H9 (cell line): ENCODE measurements at places on chromosomes 3 and 15. TPM values are rescaled to one million over a fixed set of nuclear protein-coding genes. Genes with fewer than 3 reads are reported as not detected.

The FANCD2 gene
- total RNA-seq, result 67.8 and 74.9 TPM in 2 replicates

The FAM227B gene
- 5.1 and 5.5 TPM in 2 replicates for total RNA-seq

The TM4SF4 gene
- not detected in 2 replicates for total RNA-seq

The FEZF2 gene
- 0.11 TPM in 1 of 2 replicates, not detected in the other for total RNA-seq

The THPO gene
- 0.64 and 0.85 TPM in 2 replicates for total RNA-seq

The ABHD17C gene
- 21.5 and 25.1 TPM in 2 replicates for total RNA-seq

The CCR3 gene
- total RNA-seq, result not detected in 2 replicates

The ELL3 gene
- 6.4 and 7.2 TPM in 2 replicates for total RNA-seq

DNA sequence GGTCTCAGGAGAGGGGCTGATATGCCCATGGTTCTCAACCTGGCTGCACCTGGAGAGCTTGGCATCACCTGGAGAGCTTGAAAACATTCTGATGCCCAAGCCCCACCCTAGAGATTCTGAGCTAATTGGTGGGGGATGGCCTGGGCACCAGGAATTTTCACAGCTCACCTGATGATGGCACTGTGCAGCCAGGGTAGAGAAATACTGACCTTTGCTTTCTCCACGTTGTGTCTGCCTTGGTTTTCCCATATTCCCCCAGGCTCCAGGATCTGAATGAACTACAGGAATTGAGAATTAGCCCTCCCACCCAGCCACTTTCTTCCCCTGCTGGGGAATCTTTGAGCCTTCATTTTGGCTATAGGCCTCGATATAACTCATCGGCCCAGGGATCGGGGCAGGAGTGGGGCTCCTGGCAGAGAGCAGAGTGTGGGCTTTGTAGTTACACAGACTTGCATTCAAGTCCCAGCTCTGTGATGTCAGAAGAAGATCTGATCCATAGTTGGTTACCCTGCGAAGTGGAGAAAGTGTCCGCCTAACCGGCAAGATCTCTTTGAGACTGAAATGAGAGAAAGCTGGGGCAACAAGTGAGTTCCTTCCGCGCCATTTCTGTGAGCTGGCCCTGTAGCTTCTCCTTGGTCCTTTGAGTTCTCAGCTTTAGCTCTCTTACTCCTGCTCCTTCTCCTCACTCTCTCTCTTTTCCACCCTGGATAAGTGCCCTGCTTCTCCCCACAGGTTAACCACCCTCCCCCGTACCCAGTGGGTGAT is 33.1 kb upstream of the UBE2Q2 start:
- no peaks in the 10 kb centered on the region for H3K36me3 ChIP-seq
- DNase-seq, result peak; percentile 72
- no peaks in the 10 kb centered on the region for H3K4me1 ChIP-seq
- no peaks in the 10 kb centered on the region for H3K27me3 ChIP-seq

DNA sequence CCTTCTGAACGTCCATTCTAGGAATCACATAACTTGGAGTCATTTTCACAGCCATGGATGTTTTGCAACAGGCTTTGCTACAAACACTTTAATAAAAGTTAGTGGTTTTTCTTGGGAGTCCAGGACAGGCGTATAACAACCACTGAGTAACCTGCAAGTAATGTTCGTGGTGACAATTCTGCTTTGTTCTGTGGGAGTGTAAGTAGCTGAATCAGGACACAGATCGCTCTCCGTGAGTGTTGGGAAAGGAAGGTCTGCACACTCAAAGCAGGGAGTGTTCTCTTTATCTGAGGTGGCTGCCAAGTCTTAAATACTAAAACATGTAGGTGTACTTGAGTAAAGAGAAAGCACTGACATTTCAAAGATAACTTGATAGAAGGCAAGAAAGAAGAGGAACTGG is 7.9 kb upstream of the BNC1 start:
- no peaks in the 10 kb centered on the region for H3K36me3 ChIP-seq
- no peak overlapping the region for H3K27ac ChIP-seq
- H3K27me3 ChIP-seq, result no peaks in the 10 kb centered on the region

- no peak overlapping the region for H3K27ac ChIP-seq
- H3K4me3 ChIP-seq, result no peak overlapping the region
- H3K36me3 ChIP-seq, result no peaks in the 10 kb centered on the region
- no peaks in the 10 kb centered on the region; the same call in none of the 2 replicates for H3K4me1 ChIP-seq
Observed at GRCh38 chr3:159146392-159146791, 344.5 kb downstream of the MFSD1 start.

- H3K36me3 ChIP-seq, result no peaks in the 10 kb centered on the region
- H3K27me3 ChIP-seq, result no peaks in the 10 kb centered on the region
- H3K4me1 ChIP-seq, result no peaks in the 10 kb centered on the region; the same call in 1 of the 2 replicates
- H3K4me3 ChIP-seq, result no peak overlapping the region
- no peak overlapping the region for H3K27ac ChIP-seq
- no peak for DNase-seq
Observed at GRCh38 chr15:36468746-36469145, 110.7 kb upstream of the CDIN1 start.

DNA sequence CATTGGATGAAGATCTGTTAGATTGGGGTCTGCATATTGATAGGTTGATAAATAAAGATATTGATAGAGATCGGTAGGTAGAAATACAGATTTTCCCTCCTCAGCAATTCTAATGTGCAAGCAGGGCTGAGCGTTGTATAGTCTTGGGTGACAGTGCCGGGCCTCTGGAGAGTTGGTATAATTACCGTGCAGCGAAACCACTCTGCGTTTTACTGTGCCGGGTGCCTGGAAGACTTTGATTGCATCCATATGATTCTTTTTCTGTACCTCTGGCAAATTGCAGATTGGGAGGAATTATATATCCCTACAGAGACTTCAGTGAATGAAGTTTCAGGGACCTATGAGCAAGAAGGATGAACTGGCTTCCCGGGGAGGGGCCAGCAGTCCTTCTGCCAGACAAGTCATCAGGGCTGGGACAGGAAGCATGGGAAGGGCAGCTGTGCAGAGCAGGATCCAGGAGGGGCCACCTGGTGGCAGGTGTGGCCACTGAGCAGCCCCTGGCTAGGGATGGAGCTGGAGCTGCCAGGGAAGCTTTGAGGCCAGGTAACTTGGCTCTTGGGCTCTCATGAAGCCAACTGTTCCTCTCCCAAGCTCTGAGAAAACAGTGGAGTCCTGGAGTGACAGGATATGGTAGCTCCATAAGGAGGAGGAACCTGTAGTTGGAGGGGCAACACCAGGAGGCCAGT is 132.5 kb downstream of the APBA2 start:
- no peaks in the 10 kb centered on the region for H3K36me3 ChIP-seq
- no peak overlapping the region for H3K27ac ChIP-seq
- H3K4me1 ChIP-seq, result peaks cover 5% of the 10 kb centered on the region; the same call in 1 of the 2 replicates

GRCh38 chr15:62766599-62766998 is 275.9 kb upstream of the TPM1 start:
- H3K27ac ChIP-seq, result no peak overlapping the region
- peaks cover 2% of the 10 kb centered on the region; the same call in 2 of the 3 replicates for H3K36me3 ChIP-seq
- no peak overlapping the region for H3K4me3 ChIP-seq
- no peaks in the 10 kb centered on the region for H3K4me1 ChIP-seq
- no peaks in the 10 kb centered on the region for H3K27me3 ChIP-seq
- no peak for DNase-seq

DNA sequence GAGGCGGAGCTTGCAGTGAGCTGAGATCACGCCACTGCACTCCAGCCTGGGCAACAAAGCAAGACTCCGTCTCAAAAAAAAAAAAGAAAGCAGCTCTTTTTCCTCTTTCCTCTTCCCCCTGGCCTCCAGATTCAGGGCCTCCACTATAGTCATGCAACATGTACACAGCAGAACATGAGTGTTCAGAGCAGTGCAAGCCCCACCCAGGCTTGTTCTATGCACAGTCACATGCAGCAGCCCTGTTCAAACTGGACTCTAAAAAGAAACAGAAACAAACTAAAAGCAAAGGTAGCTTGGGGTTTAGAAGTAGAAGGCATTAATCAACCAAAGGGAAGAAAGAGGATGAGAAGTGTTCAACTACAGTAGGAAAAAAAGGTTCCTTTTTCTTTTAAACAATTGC is 11.8 kb downstream of the SHQ1 start:
- H3K27ac ChIP-seq, result no peak overlapping the region
- no peaks in the 10 kb centered on the region for H3K27me3 ChIP-seq
- no peak for DNase-seq
- H3K36me3 ChIP-seq, result peaks cover 24% of the 10 kb centered on the region

- no peak for DNase-seq
- H3K4me1 ChIP-seq, result peaks cover 7% of the 10 kb centered on the region; the same call in 1 of the 2 replicates
- H3K27ac ChIP-seq, result no peak overlapping the region
- H3K27me3 ChIP-seq, result no peaks in the 10 kb centered on the region
Observed at GRCh38 chr15:78448441-78449219, 10.6 kb downstream of the IREB2 start.

DNA sequence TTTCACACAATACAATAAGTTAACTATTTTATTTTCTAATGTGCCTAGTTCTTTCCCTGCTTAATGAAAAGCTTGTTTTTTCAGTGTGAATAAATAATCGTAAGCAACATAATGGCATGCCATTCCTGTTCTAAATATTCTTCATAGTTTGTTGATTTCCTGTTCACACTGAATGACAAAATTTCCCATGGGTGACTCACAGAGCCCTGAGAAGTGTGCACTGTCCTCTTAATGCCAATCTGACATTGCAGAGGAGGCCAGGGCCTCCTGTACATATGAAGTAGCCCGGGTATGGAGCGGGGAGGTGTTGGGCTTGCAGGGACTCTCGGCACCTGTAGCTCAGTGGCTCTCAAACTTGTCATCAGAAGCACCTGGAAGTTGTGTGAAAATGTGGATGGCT is 24.3 kb downstream of the CCR3 start:
- H3K27ac ChIP-seq, result no peak overlapping the region
- H3K4me3 ChIP-seq, result no peak overlapping the region
- no peaks in the 10 kb centered on the region for H3K27me3 ChIP-seq
- peaks cover 11% of the 10 kb centered on the region; the same call in 1 of the 2 replicates for H3K36me3 ChIP-seq

GRCh38 chr3:48688032-48688736 is 2.5 kb upstream of the NCKIPSD start:
- H3K4me1 ChIP-seq, result peaks cover 4% of the 10 kb centered on the region; the same call in 1 of the 2 replicates
- no peak overlapping the region for H3K27ac ChIP-seq
- DNase-seq, result no peak
- no peak overlapping the region for H3K4me3 ChIP-seq

DNA sequence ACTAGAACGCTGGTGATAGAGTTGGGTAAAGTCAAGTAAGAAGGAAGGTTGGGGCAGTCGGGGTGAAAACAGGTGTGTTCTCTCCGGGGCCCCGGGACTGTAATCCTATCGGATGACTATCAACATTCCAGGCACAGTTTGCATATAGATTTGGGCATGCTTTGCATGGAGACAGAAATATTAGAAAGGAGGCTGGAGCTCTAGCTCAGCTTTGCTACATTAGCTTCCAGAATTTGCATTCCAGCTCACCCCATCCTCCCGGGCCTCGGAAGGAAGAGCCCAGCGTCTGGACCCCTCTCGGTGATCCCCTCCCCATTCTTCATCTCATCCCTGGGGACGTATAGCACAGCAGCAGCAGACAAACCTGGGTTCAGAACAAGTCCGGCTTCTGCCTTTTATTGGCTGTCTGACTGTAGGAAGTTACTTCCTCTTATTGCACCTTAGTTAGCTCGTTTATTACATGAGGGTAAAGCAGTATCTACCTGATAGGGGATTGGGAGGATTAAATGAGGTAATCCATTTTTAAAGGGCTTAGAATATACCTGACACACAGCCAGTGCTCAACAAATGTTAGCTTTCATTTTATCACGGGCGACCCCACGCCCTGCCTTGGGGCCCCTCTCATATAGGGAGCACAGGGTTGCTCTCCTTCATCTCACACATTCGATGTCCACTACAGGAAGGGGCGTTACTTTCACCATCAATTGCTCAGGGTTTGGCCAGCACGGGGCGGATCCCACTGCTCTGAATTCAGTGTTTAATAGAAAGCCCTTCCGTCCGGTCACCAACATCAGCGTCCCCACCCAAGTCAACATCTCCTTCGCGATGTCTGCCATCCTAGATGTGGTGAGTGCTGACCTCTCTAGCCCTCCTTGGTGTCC is 3.2 kb downstream of the HTR3E start:
- no peak overlapping the region for H3K27ac ChIP-seq
- H3K4me3 ChIP-seq, result no peak overlapping the region
- no peak for DNase-seq
- no peaks in the 10 kb centered on the region; the same call in 1 of the 2 replicates for H3K27me3 ChIP-seq

DNA sequence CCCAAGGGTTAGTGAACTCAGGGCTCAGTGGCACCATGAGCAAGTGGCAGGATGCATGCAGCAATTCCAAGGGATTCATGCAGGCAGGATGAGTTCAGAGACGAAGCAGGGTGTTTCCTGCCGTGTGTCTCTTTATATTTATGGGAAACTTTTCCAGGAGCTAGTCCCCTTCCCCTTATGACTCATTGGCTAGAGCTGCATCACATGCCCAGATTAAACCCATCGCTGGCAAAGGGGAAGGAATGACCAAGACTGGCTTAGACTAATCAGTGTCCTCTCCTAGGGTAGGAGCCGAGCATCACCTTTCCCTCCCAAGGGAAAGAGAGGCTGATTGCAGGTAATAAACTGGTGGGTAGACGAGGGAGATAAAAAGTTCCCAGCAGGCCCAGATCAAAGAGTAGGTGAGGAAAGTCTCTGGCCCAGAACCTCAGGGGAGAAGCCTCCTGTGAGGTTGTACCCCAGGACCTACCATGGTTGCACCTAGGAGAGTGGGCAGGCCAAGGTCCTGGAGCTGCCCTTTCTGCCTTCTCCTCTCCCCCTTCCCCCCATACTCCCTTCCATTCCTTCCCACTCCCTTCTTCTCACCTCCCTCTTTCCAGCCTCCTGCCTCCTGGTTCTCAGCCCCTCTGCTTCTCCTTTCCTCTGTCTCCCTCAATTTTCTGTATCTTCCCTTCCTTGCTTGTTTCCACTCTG is 67.8 kb upstream of the ITGA11 start:
- no peak for DNase-seq
- H3K36me3 ChIP-seq, result no peaks in the 10 kb centered on the region
- H3K27me3 ChIP-seq, result no peaks in the 10 kb centered on the region
- no peak overlapping the region for H3K4me3 ChIP-seq
- no peak overlapping the region for H3K27ac ChIP-seq

- no peaks in the 10 kb centered on the region for H3K36me3 ChIP-seq
- H3K4me3 ChIP-seq, result no peak overlapping the region
- no peaks in the 10 kb centered on the region for H3K27me3 ChIP-seq
- no peak overlapping the region for H3K27ac ChIP-seq
Observed at GRCh38 chr3:62238431-62238830, 134.9 kb downstream of the FEZF2 start.

DNA sequence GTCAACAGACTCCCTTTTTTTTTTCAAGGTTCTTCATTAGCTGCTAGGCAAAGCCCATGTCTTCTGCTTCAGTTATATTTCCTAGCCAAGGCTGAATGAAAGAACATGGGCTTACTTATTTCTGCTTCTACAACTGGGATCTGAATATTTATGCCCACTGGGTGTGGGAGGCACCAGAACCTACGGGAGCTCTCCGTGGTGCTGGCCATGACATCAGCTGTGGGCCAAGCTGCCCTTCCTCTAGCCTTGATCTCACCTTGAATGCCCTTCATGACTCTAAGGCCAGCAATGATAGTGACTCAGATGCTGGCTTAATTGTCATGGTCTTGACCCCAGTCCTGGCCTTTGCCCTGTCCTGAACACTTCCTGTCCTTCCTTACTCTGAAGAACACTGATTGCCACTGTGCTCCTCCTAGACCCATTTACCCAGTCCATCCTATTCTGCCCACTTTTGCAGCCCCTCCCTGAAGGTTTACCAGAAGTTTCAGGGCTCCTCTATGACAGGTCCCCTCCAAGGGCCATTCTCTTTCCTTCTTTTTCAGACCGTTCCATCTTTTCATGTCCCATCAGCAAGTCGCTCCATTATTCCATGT is 32.8 kb upstream of the PRR20G start:
- H3K4me3 ChIP-seq, result no peak overlapping the region
- no peaks in the 10 kb centered on the region for H3K36me3 ChIP-seq
- H3K27me3 ChIP-seq, result no peaks in the 10 kb centered on the region
- no peak for DNase-seq
- no peaks in the 10 kb centered on the region for H3K4me1 ChIP-seq
